SJSA1 (cell line): ENCODE measurements at places on chromosomes 2 and 18.
A peak's percentile ranks its signal among the peaks of the same experiment; 100 is the strongest.

DNA sequence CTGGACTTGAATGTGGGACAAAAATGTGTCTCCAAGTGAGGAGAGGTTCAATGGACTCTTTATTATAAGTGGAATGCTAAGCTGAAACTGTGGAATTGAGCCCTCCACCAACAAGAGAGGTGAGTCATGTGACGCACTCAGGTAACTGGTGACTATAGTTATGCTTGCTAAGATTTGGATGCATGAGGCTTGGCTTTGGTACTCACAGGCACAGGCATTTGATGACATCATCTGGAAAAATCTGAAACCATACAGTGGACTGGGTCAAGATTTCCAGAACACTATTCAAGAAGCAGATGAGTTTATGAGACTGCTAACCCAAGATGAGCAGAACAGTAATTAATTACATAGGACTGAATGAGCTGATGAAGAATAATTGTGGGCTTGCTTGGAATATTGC lies 15.7 kb upstream of the SULT1C3 start:
- H3K27ac ChIP-seq = no peak overlapping the region
- no peak for DNase-seq
- no peak overlapping the region for H3K4me3 ChIP-seq
- no peaks in the 10 kb centered on the region for H3K4me1 ChIP-seq
- H3K27me3 ChIP-seq = no peaks in the 10 kb centered on the region
- H3K36me3 ChIP-seq = no peaks in the 10 kb centered on the region

DNA sequence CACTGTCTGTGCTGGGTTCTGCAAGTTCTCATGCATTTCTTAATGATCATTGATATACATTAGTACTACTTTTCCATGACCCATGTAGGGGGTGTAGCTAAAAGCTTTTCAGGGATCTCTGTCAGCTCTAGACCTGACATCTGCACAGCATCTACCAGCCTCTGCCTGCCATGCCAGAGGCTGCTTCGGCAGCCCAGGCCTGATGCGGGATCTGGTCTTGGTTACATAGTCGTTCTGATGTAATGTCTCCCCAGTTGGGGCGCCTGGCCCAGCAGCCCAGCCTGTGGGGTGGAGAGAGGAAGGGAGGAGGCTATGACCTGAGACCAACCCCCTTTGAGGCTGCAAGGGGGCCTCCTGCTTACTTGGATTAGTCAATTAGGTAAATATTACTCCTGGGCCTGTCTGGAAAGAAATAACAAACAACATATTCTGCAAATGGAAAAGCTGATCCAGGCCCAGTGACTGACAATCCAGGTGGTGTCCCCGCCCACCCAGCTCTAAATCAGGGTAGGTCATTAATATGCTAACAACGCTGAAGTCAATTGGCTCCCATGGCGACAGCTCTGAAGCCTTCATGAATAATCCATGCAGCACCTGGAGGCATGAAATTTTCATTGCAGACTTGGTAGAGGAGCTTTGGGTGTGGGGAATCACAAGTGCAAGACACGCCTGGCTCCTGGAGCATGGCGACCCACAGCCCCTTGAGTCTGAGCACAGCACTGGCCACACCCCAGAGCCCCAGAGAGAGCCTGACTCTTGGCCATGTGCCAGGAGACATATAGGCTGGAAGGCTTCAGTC lies 575.3 kb downstream of the CMPK2 start:
- no peak overlapping the region for H3K27ac ChIP-seq
- H3K36me3 ChIP-seq = no peaks in the 10 kb centered on the region
- H3K4me3 ChIP-seq = no peak overlapping the region
- H3K27me3 ChIP-seq = no peaks in the 10 kb centered on the region
- H3K4me1 ChIP-seq = no peaks in the 10 kb centered on the region
- no peak for DNase-seq

DNA sequence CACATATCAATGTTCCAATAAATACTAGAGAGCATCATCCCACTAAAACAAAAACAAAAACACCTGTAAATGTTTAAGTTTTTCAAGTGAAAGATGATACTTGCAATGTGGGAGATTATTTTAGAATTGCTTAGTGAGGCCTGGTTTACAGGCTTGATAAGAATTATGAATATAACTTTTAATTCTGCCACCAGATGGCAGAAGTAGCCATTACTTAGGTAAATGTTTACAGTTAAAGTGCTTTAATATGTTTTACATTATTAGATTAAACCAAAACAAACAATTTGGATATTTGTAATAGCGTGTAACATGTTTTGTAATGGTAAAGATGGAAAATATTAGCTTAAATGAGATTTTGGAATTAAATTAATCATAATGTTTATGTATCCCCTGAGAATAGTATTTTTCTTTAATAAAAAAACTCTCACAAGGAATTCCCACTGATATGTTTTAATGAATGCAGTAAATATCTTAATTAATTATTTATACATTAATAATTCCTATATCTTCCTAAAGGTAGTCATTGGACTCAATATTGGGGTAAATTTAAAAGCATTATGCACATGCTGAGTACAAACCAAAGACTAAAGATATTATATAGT lies 522.0 kb downstream of the SPAG16 start:
- H3K4me1 ChIP-seq = no peaks in the 10 kb centered on the region
- no peaks in the 10 kb centered on the region for H3K36me3 ChIP-seq
- no peaks in the 10 kb centered on the region for H3K27me3 ChIP-seq
- peak; percentile 4 for DNase-seq
- no peak overlapping the region for H3K27ac ChIP-seq
- H3K4me3 ChIP-seq = no peak overlapping the region

GRCh38 chr18:8890957-8891464 lies 185.7 kb downstream of the MTCL1 start:
- DNase-seq = peak; percentile 87
- H3K27ac ChIP-seq = peak overlapping the region; percentile 89
- peaks cover 35% of the 10 kb centered on the region for H3K4me1 ChIP-seq
- H3K36me3 ChIP-seq = 0 out of 2 replicates have a peak, but pooled peaks cover 3% of the 10 kb centered on the region
- no peaks in the 10 kb centered on the region for H3K27me3 ChIP-seq

DNA sequence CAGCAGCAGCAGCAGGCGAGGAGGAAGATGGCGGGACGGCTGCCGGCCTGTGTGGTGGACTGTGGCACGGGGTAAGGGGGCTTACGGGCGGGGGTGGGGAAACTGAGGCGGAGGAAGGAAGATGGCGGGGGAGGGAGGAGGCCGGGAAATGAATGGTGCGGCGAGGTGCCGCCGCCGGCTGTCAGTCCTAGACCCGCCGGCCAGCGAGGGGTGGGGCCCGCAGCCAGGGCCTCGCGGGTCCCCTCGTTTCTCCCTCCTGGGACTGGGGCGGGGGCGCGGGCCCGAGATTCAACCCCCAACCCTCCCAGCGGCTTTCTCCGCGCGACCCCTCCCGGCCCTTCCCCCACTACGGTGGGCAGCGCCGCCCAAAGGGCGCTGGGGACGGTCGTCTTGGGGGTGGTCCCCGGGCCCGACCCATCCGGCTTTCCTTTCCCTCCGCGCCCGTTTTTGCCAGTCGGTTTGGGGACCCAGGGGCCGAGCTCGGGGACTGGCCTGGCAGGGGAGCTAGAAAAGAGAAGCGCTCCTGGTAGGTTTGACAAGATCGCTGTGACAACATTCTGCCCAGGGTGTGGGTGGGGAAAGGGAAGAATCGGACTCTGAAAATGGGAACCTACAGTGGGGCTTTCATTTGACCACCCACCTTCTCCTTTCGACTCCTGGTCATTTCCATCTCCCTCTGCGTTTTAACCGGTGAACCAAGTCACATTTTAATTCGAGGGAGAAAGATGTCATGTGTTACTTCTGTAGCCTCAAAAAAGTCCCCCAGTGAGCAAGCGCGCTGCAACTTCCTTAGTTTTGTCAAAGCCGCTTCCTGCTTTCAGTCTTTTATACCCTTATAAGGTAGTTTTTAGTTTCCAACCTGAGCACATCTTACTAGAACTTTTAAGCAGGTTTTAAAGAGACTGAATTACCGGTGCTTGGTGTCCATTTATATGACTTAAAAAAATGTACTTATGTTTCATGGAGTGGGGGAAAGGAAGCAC lies 655 bp downstream of the ACTR3 start:
- peak overlapping the region; percentile 81 for H3K27ac ChIP-seq
- H3K36me3 ChIP-seq = peaks cover 43% of the 10 kb centered on the region
- H3K27me3 ChIP-seq = no peaks in the 10 kb centered on the region
- peaks cover 70% of the 10 kb centered on the region for H3K4me1 ChIP-seq

- H3K27ac ChIP-seq = no peak overlapping the region
- no peaks in the 10 kb centered on the region for H3K27me3 ChIP-seq
- no peaks in the 10 kb centered on the region for H3K36me3 ChIP-seq
Measured at GRCh38 chr2:19540739-19541525, 182.5 kb upstream of the OSR1 start.
